Mesendoderm (in vitro differentiated cells): ENCODE measurements at places on chromosomes 4 and X.

DNA sequence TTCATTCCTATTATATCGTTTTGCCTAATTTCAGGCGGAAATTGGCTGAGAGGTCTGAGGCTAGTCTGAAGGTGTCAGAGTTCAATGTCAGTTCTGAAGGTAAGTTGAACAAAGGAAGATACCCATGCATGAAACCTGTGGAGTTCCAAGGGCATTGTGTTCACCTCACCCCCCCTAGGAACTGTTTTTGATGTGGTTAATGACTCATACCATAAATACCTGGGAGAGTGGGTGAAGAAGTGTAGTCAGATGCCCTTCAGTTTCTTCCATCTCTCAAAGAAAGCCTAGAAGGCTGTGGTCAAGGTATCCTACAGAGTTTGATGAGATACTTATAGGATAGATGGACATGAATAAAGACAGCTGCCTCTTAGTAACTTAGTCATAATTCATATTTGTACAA lies 2.7 kb downstream of the UTP14A start:
- no peak for DNase-seq

DNA sequence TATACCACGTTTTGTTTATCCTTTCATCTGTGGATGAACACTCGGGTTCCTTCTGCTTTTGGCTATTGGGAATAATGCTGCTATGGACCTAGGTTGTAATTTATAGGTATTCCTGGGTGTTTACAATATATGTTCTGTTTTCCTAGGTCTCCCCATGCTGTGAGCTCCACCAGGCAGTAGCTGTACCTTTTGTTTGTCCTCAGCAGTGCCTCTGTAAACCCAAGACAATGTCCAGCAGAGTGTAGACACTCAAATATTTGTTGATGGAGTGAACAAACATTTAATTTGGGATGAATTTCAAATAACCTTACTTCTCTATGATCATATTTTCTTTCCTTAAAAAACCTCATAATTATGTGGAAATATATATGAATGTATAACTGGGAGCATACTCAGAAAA lies 259.5 kb upstream of the BOD1L1 start:
- no peak for DNase-seq

DNA sequence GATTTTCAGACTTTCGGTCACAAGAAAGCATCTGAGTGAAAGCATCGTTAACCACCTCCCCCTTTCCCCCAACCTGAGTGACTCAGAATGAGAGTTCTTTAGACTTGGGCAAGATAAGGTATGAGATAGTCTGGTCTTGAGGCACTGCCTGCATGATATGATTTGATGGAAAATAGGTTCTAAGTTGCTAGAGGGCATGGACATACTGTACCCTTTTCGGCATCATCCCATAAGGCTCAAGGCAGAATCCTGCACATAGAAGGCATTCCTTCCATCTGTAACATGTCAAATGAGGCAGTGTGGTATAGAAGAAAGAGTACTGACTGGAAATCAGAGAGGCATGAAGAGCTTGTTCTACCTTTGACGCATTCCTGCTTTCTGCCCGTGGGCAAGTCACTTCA lies 16.8 kb upstream of the AMOT start:
- no peak for DNase-seq

- peak; percentile 68 for DNase-seq
Observed at GRCh38 chr4:173170182-173170778, 1.7 kb downstream of the GALNT7 start.

DNA sequence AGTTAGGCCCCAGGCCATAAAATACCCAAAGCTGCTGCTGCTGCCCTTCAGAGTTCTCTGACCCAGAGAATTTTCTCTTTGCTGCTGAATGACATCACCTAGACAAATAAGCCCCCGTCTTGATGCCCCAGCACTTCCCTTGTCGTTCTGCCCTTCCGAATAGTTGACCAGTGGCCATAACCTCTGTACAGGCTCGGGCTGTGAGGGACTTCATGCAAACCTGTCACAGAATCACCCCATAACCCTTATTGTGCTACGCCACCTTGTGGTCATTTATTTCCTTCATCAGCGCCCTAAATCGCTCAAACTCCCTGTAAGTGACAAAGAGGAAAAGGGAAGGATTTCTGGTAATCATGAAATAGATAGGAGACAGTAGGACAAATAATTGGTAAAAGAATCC lies 18.8 kb downstream of the SPACA5 start:
- DNase-seq, result peak; percentile 72
